ENCODE measurements at places on chromosomes 1 and 21.

DNA sequence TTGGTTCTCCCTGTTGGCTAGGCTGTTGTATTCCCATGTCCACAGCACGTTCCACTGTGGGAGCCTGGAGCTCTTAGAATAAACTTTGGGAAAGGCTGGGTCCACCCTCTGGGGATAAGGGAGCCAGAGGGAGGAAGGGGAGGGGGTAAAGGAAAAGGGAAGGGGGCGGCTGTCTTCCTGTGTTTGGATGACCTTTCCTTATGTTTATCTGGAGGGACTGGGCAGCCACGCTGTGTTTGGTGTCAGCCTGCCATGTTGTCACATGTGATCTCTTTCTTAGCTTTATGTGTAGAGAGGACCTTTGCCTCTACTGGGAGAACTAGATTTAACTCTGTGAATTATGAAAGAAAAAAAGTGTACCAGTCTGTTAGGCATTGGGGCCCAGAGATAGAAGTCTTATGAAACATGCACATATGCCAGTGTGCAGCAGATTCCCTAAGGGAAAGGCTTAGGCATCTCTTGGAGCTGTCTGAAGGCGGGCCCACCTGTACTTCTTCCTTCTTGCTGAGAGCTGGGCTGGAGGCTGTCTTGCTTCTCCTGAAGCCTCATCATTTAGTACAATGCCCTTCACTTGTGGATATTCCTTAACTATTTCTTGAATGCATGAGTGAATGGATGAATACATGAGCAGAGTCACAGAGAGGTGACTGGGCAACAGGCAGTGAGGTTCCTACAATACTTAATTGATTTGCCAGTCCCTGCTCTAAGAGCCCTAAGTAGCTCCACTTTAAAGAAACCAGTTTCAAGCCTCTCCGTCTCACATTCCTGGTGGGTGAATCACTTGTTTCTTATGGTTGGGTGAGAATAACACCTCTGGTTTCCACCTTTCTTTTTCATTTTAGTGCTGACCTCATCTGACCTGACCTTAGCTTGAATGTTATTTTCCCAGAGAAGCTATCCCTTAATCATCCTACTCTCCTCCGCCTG is 62.5 kb upstream of the ARHGAP29 start:
- no peak for DNase-seq

- DNase-seq: no peak
Observed at GRCh38 chr1:245807306-245807705, 652.5 kb downstream of the KIF26B start.

DNA sequence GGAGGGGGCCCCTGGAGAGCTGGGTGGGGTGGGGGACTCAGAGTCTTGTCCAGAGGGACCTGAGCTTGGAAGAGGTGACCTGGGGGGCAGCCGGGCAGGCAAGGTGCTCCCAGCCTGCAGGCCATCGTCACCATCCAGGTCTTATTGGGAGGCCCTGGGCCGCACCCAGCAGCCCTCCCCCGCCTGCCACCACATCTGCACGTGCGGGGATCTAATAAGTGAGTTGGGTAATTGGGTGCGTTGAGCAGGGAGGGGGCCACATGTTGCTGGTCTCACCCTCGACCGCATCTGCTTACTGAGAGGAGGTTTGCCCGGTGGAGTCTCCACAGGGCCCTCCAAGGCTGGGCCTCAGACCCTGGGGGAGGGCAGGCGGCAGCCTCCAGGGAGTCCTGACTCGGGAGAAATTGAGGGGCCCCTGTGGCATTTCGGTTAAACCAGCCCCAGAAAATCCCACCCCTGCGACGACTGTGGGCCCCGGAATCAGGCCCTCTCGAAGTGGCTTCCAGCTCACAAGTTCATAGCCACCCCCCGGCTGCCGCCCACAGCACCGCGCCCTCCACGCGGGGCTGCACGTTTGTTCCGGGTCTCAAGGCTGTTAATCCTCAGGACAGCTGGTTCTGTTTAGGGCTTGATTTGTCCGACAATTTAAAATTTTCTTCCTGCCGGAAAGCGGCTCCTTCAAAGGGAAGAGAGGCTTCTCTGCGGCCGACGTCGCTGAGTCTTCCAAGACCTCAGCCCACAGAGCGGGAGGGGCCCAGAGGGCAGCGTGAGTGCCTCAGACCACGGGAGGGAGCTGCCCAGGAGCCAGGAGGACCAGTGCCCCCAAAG is 14.7 kb upstream of the COL6A2 start:
- DNase-seq: no peak

DNA sequence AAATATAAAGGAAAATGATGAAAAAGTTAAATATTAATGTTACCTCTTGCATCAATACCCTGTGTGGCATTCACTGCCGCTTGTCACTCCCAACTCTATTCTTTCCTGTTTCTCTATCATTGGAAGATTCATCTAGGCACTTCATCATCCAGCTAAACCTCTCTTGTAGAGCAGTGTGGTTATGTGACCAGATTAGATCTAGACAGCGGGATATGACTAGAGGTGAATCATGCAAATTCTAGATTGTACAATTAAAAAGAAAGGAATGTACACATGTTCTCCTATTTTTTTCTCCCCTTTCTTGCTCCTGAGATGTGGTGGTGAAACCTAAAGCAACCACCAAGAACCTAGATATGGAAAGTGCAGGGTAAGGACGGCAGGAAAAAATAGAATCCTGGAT is 174.1 kb downstream of the LBR start:
- DNase-seq: no peak

GRCh38 chr1:188949701-188950100 is 1528.0 kb downstream of the BRINP3 start:
- no peak for DNase-seq

DNA sequence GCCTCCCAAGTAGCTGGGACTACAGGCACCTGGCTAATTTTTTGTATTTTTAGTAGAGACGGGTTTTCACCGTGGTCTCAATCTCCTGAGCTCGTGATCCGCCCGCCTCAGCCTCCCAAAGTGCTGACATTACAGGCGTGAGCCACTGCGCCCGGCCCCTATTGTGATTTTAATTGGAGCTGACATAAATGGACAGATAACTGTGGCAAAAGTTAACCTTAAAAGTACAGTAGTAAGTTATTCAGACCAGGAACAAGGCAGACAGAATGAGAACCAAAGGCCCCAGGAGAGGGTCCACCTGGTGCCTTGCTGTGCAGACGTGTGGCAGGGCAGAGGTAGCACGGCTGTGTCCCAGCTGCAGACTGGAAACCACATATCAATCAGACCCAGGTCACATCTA is 11.0 kb downstream of the TMEM201 start:
- no peak for DNase-seq

GRCh38 chr21:33931799-33932390 is 16.3 kb upstream of the ATP5PO start:
- DNase-seq: no peak

DNA sequence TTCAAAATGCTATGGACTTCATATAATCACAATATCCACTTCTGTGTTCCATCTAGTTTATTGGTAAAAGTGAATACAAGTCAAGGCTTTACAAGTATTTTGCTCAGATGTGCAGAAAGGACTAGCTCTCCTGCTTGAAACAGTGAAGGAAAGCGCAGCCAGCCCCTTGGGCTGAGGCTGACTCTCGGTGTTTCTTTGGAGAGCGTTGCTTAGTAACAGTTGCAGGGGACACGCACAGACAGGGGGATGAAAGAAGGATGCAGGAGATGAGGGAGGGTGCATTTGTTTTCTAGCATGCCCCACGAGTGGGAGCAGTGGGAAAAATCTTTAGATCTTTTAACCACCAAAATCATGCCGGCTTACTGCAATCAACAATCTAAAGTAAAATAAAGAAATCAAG is 9.1 kb downstream of the PYCR2 start:
- DNase-seq: no peak

- DNase-seq: no peak
Observed at GRCh38 chr1:86758570-86758969, 54.2 kb downstream of the SH3GLB1 start.

DNA sequence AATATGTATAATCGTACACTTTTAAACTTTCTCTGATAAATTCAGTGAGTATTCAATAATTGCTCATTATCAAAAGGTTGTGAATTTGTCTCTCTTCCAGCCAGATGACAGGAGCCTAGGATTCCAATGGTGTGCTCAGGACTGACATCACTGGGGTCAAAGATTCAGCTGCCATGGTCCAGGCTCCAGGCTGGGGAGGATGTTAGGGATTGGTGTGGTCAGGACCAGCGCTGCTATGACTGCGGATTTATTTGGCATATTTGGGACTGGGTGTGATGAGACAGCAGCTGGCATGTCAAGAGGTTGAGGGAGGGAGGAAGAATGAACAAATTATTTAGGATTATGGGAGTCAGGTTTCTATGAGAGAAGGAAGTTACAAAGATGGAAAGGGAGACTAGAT is 48.2 kb upstream of the ABCA4 start:
- DNase-seq: no peak

- no peak for DNase-seq
Observed at GRCh38 chr1:21636029-21636428, 33.1 kb downstream of the RAP1GAP start.

DNA sequence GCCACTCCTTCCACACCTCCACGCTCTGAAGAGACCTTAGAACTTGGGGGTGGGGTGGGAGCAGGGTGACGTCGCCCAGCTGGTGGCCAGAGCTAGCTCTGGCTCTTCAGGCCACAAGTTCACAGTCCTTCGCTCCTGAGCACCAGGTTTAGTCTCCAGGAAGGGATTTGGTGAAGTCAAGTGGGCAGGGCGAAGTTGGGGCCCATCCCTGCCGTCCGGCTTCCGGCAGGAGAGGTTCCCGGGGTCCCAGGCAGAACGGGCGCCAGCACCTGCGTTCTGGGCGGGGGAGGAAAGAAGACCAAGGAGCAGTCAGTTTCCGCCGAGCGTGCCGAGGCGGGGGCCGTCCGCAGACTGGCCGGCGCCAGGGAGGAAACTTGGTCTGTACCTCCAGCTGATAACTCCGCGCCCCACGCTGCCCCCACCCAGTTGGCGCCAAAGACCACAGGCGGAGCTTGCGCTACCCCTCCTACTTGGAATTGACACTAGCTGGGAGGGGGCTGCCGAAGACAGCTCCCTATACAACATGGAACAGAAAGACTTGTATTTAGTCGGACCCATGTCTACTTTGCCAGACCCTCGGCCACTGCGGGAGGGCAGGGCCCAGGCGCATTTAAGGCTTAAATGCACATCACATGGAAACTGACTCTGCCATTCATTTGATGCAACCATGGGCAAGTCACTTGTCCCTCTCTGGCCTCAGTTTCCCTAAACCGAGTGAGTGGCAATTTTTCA is 995 bp downstream of the ID3 start:
- no peak for DNase-seq

DNA sequence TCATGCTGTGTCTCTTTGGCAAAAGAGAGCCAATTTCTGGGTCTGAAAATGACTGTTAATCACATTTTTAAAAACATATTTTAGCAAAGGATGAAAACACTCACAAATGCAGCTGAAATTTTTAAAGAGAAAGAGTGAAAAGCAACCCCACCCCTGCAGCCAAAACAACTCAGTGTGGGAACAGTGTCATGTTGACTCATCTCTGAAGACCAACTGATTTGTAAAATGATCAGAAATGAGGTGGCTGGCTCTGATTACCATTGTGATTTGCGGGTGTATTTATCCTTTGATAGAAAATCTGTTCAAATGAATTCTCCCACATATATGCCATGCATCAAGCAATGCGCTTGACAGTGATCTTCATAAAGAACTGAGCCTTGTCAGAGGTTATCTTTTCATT is 287.0 kb upstream of the ESRRG start:
- DNase-seq: no peak

DNA sequence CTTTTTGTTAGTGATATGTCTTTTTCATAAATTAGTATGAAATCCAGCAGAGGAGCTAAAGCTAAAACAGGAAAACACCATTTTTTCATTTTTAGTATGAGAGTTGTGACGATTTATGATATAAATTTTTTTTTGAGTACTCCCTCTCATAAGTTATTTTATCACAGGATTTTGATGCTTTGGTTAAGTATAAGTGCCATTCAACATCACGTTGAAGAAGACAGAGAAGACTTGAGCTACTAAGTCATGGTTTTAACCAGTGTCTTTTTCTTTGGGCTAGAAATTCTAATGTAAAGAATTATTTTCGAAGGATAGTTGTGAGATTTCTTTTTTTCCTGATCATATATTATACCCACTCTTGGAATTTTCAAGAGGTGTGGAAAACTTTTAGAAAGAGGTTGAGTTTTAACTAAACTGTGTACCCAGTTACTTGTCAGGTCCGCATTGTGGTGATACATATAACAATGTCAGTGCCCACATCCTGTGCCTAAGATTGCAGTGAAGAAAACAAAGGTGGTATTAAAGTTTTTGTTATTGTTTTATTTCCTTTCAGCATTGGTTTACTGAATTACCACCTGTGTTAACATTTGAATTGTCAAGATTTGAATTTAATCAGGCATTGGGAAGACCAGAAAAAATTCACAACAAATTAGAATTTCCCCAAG is 93.8 kb downstream of the USP25 start:
- DNase-seq: no peak

GRCh38 chr1:241837901-241838300 is 10.1 kb upstream of the EXO1 start:
- no peak for DNase-seq

DNA sequence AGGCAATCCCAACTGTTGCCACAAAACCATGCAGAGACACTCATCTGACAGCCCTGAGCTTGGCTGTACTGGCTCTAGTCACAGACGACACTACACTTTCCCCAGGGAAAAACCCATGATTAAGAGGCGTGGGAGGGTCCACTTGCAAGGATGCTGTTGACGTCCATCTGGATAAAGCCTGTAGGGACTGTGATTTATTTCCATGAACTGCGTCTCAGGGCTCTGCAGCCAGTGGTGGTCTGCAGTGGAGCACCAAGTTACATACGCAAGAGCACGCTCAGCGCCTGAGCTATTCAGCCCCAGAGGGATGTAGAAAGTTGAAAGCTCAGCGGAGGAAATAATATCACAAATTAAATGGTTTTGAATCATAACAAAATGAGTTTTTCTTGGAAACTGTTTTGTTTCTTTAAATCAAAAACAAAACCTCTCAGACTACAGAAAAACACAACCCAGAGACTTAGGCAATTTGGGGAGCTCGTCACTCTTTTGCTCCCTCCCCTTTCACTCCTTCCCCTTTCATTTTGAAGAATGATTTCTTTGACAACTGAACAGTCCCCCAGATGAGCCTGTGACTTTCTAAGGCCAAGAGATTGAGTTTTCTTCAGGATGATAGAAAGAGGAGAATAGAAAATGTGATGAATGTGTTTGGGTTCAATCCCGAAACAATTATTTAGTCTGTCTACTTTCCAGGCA is 71.2 kb downstream of the NGF start:
- no peak for DNase-seq

DNA sequence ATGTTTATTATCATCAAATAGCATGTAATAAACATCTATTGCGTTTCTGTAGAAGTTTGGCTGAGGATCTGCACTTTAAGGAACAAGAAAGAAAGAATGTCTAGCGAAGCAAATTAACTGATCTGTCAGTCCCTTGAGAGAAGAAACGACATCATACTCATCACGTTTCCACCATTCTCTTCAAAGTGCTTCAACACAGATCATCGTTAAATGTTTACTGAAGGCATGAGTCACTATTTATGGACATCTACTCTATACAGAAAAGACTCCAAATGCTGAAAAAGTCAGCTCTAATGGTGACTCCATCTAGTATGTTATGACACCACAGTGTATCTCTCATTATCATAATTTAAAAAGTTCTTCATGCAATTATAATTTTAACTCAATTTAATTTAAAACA is 369.1 kb downstream of the RGS7 start:
- DNase-seq: no peak

- DNase-seq: no peak
Observed at GRCh38 chr1:216215169-216215568, 208.1 kb downstream of the USH2A start.

GRCh38 chr1:66214901-66215300 is 319.1 kb upstream of the SGIP1 start:
- no peak for DNase-seq

GRCh38 chr1:209219791-209220524 is 363.6 kb upstream of the CAMK1G start:
- DNase-seq: no peak

GRCh38 chr1:115546846-115547245 is 94.9 kb upstream of the VANGL1 start:
- no peak for DNase-seq
